ENCODE measurements at places on chromosomes 4 and X. TPM values are rescaled to one million over a fixed set of nuclear protein-coding genes. Genes with fewer than 3 reads are reported as not detected.

Gene CPLX1
- total RNA-seq, result not detected

Gene SCML1
- 10.3 TPM for total RNA-seq

Gene CCNA2
- 118 TPM for total RNA-seq

Gene L1CAM
- 186 TPM for total RNA-seq

Gene SHROOM4
- 1.8 TPM for total RNA-seq

Gene ZRSR2
- total RNA-seq, result 1.9 TPM

Gene BEX2
- 8.9 TPM for total RNA-seq

Gene GLUD2
- 0.47 TPM for total RNA-seq

Gene FAM184B
- not detected for total RNA-seq

Gene IL21
- not detected for total RNA-seq

Gene AKAP17A
- 21.3 TPM for total RNA-seq

Gene AFAP1
- total RNA-seq, result 38.8 TPM

Gene VCX3A
- 5.6 TPM for total RNA-seq

Gene MTCP1
- 11.6 TPM for total RNA-seq

Gene HAND2
- total RNA-seq, result not detected

Gene DNAAF6
- total RNA-seq, result not detected

Gene ENAM
- not detected for total RNA-seq

Gene PCDH11X
- not detected for total RNA-seq

Gene GPM6B
- total RNA-seq, result not detected

DNA sequence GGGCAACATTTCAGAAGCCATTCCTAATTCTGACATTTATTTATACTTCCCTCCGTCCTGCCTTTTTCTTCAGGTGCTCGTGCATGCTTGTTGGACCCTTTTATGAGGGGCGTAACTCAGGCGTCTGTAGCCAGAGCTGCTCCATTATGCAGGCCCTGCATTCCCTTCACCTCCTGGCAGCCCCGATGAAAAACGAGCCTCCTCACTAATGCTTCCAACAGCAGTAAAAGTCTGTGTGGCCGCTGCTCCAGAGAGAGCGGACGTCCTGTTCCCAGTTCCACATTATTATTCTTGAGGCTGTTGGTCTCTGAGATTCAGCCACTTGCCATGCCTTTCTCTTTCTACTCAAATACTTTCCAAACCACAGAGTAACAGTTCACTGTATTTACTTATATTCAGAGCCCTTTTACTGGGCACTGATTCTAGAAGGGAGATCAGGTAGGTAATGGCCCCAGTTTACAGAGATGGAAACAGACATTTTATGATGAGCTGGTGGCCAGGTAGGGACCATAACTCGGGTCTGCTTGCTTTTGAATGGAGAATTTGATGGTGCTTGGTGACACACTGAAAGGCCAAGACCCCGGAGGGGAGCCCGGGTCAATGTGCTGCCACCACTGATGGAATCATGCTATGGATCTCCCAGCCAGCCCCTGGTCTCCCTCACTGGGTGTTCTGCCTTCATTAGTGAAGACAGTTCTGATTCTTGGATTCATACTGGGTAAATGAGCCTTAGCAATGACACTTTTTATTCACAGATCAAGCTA lies 101.0 kb downstream of the GATB start:
- DNase-seq, result no peak

GRCh38 chr4:7007142-7007907 lies 35.8 kb upstream of the TADA2B start:
- no peak for DNase-seq

DNA sequence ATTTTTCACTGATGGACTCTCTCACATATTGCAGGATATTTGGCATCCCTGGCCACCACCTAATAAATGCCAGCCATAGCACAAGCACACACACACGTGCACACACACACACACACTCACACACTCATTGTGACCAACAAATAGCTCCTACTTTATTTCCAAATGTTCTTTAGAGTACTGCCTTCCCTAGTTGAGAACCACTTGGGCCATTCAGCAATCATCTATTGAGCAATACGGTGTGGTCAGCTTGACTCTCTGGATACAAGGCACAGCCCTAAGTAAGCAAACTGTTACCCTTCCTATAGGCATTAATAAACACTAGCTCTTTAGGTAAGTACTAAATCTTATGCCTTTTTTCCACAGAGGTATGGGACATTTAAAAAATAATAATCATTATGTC lies 21.1 kb downstream of the CORIN start:
- DNase-seq, result no peak

- DNase-seq, result no peak
These were observed 107.2 kb upstream of the LIMCH1 start for GRCh38 chr4:41430792-41431191.

- no peak for DNase-seq
These were observed 50.3 kb downstream of the MED28 start for GRCh38 chr4:17664755-17665154.

GRCh38 chrX:116749943-116750342 lies 287.2 kb upstream of the CT83 start:
- DNase-seq, result peak; percentile 47

- DNase-seq, result no peak
These were observed 212.1 kb upstream of the GALNTL6 start for GRCh38 chr4:171601091-171601490.

DNA sequence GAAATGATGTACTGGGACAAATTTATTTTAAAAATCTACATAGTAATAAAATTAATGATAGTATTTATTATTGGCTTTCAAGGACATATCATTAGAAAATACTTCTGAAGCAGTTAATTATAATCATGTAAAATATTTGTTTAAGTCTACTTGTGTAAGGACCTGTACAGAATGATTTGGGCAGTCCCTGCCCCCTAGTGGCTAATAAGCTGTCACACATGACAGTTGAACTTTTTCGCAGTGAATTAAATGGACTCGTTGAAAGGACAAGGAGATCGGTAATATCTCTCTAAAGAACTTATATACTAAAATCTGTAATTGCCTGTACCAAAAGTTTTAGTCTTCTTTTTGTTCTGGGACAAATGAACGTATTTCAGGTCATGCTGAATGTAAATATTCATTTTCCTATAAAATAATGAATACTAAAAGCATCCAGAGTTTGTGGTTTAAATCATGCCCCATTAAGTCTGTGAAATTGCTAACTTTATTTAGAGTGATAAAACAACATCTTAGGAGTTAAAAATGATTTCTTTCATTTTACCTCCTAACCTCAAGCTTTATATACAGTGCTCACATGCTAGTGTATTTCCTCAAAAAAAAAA lies 13.6 kb downstream of the EXOC1 start:
- DNase-seq, result peak; percentile 56

- peak; percentile 57 for DNase-seq
These were observed 115.2 kb upstream of the LNX1 start for GRCh38 chr4:53706422-53707032.

GRCh38 chr4:41232856-41233255 lies 18.5 kb upstream of the APBB2 start:
- DNase-seq, result no peak

DNA sequence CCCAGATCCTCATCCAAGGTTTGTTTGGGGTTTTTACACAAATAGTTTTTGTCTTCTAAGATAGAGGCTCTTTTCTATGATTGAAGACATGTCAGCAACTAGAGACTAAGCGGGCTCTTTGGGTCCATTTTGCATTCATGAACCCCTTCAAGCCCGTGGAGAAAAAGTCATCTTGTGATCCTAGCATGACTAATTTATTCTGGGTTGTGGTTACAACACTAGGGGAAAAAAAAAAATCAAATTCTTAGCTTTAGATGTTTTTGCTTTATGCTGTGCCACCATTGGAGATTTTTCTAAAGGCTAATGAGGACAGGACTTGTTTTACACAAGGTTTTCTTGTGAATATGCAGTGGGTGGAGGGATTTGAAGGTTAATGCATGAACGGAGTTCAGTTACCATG lies 440.0 kb downstream of the PCDH7 start:
- DNase-seq, result no peak

DNA sequence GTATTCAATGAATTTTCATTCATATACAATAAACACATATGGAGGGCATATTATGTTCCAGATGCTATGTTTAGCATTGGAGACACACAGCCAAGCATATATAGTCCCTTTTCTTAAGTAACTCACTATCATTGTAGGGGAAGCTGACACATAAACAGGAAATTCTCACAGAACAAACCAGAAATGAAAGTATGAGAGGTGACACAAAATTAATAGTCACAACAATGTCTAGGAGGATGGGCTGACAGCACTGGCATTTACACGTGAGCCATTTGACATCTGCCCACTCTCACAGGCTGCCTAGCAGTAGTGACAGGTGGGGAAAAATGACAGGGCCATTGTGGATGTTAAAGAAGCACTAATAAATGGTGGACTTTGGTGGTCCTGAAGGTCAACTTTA lies 2.6 kb upstream of the CNOT6L start:
- DNase-seq, result no peak

DNA sequence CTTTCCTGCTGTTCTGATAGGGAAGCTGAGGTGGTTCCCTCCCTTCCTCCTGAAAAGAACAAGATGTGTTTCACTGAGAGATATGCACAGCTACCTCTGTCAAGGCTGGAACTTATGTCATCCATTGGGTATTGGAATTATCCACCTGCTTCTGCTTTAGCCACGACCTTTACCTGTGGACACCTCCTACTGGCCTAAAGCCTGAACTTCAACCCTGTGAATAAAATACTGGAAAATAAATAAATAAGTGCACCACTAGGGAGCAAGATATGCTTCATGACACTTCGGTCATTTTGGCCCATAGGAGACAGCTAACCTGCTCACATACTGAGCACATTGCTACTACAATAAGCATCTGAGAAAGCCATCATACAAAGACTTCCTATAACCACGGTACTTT lies 419.9 kb upstream of the NWD2 start:
- DNase-seq, result no peak

- DNase-seq, result no peak
These were observed 213.2 kb upstream of the ZFP42 start for GRCh38 chr4:187782286-187782824.

DNA sequence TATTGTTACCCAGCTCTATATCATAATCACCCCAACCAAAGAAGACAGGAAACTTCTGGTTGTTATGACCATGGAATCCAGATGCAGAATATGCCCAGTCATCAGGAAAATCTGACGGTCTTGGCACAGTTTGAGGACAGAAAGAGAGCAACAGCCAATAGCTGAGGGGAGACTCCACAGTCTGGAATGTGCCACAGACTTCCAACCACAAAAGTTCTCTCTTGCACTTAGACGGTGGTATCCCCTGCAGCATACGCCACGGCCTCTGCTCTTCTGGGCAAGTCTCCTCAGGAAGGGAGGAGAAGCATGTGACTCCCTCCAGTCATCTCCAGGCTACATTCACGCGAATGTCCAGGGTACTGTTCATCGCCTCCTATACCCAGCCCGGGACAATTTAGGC lies 18.4 kb downstream of the ZNF827 start:
- peak; percentile 95 for DNase-seq

DNA sequence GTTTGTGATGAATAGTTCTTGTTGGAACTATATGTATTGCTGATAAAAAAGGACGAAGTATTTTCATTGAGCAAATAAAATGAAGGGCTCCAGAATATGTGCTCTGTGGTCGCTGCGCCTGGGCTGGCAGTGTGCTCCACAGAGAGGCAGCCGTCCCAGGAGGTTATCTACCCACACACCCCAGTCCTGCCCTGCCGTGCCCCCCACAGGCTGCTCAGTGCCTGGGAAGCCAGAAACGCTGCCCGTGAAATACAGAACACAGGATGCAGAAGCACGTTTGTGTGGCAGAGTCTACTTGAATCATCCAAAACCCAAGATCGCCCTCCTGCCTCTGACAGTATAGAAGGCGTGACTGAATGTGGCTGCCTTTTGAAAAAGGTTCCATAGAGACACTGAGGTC lies 1.4 kb downstream of the CLDN22 start:
- no peak for DNase-seq

- no peak for DNase-seq
These were observed 62.4 kb downstream of the PABPC4L start for GRCh38 chr4:134139188-134139587.

DNA sequence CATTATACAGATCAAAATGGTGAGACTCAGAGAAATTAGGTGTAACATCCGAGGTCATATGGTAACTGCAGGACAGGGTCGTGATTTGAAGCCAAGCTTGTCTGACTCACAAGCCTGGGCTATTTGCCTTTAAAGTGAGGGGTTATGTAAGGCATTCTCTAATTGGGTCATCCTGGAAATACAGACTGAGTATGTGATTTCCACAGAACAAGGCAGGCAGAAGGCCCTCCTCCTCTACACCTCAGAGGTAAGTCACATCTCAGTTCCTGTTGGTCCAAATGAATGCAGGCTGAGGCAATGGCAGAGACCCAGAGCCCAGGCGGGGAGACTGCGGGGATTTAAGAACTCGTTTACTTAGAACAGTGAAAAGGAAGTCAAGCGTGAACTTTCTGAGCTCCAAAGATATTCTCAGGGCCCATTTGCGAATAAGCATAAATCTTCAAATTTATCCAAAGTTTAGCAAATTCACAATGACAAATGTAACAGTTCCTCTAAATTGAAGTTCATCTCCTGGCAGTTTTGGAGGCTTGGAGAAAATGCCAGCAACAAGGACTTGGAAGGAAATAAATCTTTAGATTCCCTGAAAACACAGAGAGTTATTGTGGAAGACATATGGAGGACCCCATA lies 153.3 kb downstream of the LDB2 start:
- DNase-seq, result peak; percentile 83

DNA sequence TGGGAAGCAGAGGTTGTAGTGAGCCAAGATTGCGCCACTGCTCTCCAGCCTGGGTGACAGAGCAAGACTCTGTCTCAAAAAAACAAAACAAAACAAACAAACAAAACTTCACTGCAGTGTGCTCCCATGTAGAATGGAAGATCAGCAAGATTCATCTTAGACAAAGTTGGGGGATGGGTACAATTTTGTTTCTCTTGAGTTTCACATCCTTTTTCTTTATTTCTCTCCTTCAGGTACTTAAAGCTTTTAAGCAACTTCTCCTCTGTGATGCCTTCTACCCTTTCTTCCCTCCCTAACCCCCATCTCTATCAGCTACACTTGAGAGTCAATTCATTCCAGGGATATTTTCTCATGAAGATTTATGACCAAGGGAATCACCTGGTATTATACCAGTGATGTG lies 15.5 kb upstream of the RBBP7 start:
- DNase-seq, result no peak

DNA sequence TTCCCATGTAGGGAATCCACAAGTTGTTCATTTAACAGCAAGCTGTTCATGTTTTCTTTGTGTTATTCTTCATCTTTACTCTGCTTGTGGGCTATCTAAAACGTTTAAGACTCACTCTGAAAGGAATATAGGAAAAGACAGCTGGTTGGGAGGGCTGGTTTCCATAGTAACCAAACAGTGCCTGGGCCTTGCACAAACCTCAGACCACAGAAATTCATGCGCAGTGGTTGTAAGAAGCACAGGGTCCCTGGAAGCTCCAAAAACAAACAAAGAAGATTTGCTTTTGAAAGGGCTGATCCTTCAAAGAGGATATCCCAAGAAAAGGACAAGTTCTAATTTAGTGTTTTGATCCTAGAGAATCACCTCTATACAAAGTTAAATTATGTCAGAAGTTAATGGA lies 7.8 kb downstream of the SERTM2 start:
- peak; percentile 18 for DNase-seq

- DNase-seq, result peak; percentile 52
These were observed 109.3 kb upstream of the KLHL13 start for GRCh38 chrX:118225711-118226428.

GRCh38 chr4:147944249-147944648 lies 212.4 kb downstream of the ARHGAP10 start:
- no peak for DNase-seq

GRCh38 chr4:35164063-35164462 lies 1080.3 kb downstream of the ARAP2 start:
- DNase-seq, result no peak

- no peak for DNase-seq
These were observed 109.4 kb downstream of the GPR143 start for GRCh38 chrX:9656277-9656676.

GRCh38 chr4:76977736-76978350 lies 28.3 kb downstream of the SEPTIN11 start:
- peak; percentile 75 for DNase-seq
